ENCODE measurements at places on chromosomes 16 and 17. TPM values are rescaled to one million over a fixed set of nuclear protein-coding genes. Genes with fewer than 3 reads are reported as not detected.
A peak's percentile ranks its signal among the peaks of the same experiment; 100 is the strongest.

The CALB2 gene
- total RNA-seq, result 0.20 TPM

The SLC16A5 gene
- 3.1 TPM for total RNA-seq

The CACNA1G gene
- total RNA-seq, result not detected

The MATCAP1 gene
- 16.6 TPM for total RNA-seq

The TEDC2 gene
- total RNA-seq, result 43.0 TPM

The SLC4A1 gene
- total RNA-seq, result 0.84 TPM

The CCDC47 gene
- 104 TPM for total RNA-seq

DNA sequence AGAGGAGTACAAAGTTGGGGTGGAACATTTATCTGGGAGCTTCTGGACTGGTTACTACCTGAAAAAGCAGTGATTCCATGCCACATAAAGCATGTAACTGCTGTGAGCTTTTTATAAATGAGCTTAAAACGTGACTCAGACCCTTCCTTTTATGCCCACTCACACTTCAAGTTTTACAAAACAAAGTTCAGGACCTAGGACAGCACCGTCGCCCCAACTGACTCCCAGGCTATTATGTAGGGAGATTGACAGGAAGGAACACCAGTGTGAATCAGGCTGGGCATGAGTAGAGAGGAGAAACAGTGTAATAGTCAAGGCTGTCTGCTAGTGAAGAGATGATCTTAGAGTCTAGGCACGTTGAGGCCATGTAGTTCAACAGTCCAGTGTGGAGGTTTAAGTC, 91.6 kb upstream of the DNAH9 start:
- DNase-seq, result peak; percentile 6

- peak; percentile 34 for DNase-seq
These were observed 13.0 kb upstream of the NFATC3 start for GRCh38 chr16:68072038-68072695.

GRCh38 chr16:50676684-50677225, 4.4 kb downstream of the SNX20 start:
- no peak for DNase-seq

DNA sequence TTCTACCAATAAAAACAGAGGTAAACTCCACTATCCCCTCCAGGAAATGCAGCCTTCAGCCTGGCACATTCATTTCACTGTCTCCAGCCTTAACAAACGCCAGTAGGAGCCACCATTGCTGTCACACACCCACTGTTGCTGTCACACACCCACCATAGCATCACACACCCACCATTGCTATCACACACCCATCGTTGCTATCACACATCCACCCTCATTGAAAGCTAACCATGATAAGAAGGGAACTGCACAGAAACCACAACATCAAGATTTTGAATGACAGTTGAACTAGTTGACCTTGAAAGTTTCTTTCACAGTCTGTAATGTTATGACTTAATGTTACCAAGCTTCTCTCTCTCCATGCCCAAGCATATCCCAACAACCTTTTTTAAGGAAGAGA, 38.1 kb downstream of the SHCBP1 start:
- DNase-seq, result no peak

GRCh38 chr16:55151561-55152305, 172.3 kb upstream of the IRX6 start:
- DNase-seq, result no peak

- DNase-seq, result no peak
These were observed 3.1 kb upstream of the CEP20 start for GRCh38 chr16:15891508-15891907.

- no peak for DNase-seq
These were observed 20.9 kb upstream of the ABCC1 start for GRCh38 chr16:15928261-15929104.

- peak; percentile 59 for DNase-seq
These were observed 46.5 kb upstream of the CPNE2 start for GRCh38 chr16:57045694-57046381.

DNA sequence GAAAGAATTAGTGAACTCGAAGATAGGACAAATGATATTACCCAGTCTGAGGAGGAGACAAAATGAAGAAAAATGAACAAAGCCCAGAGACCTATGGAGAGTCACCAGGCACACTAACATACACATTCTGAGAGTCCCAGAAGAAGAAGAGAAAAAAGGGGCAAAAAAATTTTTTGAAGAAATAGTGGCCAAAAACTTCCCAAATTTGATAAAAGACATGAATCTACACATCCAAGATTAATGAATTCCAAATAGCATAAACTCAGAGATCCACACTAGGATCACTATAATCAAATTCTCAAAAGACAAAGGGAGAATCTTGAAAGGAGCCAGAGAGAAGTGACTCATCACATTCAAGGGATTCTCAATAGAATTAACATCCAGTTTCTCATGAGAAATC, 3.4 kb upstream of the OR4D1 start:
- no peak for DNase-seq

- DNase-seq, result no peak
These were observed 878 bp downstream of the KRT10 start for GRCh38 chr17:40821536-40821935.

DNA sequence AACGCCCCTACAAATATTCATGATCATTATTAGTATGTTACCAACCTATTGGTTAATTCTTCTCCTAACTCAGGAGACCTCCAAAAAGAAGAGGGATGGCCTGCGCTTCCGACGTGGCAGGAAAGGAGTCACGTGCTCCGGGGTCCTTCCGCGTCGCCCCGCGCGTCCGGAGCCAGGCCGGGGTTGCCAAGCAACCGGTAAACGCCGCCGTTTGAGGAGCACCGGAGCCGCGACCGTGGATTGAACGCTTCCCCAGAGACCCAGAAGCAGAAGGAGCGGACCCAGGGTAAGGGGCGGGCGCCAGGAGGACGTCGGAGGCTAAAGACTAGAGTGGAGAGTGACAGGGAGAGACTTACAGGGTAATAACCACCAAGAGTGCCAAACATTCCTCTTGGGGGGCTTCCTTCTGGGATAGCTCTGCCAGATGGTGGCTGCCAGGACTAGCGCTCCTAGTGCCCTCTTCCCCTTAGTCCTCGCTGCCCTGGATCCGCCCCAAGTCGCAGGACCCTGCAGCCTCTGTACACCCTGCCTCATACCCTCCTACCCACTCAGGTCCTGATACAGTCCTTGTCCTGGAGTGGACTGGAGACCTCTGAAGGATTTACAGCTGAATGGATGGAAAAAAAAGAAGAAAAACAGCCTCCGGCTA, at the start of gene DNAI2:
Gene DNAI2 (plus strand): TSS at position 175 of the 649 bp plus-strand sequence. CDS start 7,584 bp downstream, outside the sequence.
- peak; percentile 62 for DNase-seq

GRCh38 chr16:14240964-14241363, 169.8 kb downstream of the MRTFB start:
- DNase-seq, result no peak

- DNase-seq, result no peak
These were observed 18.8 kb upstream of the AMZ2 start for GRCh38 chr17:68228817-68229570.

DNA sequence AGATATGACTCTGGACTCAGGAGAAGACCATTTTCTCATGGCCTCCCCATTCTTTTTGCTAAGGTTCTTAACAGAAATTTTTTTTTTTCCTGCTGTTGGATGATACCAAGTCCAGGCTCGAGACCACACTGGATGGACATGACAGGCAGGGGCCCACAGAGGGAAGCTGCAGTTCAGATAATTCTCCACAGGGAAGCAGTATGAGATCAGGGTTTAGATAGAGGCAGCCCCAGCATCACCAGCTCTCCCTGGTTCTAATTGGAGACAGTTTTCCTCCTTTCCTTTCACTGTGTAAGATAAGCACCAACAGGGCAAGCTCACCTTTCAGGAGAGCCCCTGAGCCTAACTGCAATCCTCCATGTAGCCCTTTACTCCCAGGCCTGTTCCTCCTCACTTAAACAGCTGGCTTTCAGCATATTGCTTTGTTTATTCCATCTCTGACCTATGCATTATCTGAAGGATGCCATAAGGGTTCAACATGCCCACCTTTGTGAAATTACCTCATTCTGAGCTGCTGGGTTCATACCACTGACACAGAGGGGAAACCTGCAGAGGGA, 108.1 kb downstream of the SNX11 start:
- peak; percentile 71 for DNase-seq

- no peak for DNase-seq
These were observed 201.3 kb downstream of the XYLT1 start for GRCh38 chr16:17269439-17269838.

DNA sequence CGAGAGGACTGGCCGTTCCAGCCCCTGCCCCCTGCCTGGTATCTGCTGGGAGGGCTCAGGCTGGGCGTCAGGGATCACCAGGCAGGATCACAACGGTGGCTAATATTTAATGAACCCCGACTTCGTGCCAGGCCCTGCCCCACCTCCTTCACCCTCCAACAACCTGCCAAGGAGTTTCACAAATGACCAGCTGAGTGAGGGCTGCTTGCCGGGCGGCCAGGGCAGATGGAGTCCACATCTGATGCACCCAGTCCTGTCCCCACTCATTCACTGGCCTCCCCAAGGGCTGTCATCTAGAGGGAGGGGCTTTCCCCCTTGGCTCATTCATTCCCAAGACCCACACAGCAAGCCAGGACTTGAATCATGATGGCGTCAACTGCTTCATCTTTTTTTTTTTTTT, 17.5 kb downstream of the UBALD1 start:
- DNase-seq, result no peak

DNA sequence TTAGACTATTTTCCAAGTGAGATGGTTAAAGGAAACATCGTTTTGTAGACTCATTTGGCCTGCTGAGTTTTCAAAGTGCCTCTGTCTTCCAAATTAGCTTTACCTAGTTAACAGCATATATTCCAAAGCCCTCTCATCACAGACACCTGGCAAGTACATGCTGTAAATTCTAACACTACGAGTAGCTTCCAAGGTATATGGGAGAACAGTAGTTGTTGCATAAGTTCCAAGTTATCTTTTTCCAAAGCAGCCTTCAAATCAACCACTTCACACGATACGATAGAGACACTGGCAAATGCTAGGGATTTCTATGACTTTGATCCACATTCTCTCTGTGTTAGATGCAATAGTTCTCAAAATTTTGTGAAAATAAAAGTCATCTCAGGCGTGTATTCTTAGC, 299.3 kb downstream of the CNTNAP4 start:
- no peak for DNase-seq

- DNase-seq, result peak; percentile 15
These were observed 60.8 kb downstream of the PARN start for GRCh38 chr16:14569213-14569612.

GRCh38 chr16:87690911-87691685, 74.7 kb downstream of the KLHDC4 start:
- no peak for DNase-seq

DNA sequence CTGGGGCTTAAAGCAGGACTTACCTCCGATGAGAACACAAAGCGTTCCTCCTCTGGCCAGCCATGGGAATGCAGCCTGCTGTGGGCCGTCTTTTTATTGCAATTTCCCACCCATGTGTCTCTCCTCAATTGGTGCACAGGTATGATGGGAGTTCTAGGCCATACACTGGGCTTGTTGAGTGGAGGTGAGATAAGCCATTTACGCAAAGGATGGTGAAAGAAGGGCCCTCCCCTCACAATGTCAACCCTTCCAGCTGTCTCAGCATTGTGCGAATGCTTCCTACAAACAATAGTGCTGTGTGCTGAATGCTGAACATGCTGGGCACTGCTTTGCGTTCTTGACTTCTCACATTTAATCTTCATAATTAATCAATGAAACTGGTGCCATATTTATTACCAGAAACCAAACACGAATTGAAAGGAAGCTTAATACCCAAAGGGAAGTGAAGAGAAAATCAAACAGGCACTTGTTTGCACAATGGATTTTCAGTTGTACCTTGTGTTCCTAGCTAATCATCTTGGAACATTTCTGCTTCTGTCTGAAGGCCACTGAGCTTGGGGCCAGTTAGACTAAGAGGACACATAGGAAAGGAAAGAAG, at the start of gene GP2:
Gene GP2 (minus strand): TSS at position 70 of the 598 bp plus-strand sequence. CDS start 1,082 bp downstream, outside the sequence.
- DNase-seq, result peak; percentile 12

- no peak for DNase-seq
These were observed 10.2 kb downstream of the HOXB1 start for GRCh38 chr17:48520631-48521079.
